ENCODE measurements at places on chromosomes 11 and 22. TPM values are rescaled to one million over a fixed set of nuclear protein-coding genes. Genes with fewer than 3 reads are reported as not detected.

DNA sequence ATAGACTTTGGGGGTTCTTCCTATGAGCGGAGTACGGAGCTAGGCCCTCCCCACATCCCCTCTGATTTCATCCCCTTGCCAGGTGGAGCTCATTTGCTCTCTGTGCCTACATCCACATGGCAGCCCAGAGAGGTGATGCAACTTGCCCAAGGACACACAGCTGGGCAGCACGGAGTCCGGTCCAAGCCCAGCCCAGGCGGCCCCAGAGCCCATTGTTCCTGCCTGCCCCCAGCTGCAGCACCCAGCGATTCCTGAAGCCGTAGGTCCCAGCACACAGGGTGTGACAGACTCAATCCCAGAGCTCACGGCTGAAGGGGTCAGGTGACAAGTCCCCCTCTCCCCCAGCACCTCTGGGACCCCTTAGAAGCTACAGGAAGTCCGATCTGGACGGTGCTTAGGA lies 22.2 kb upstream of the RFPL3 start:
- H3K4me1 ChIP-seq: no peaks in the 10 kb centered on the region
- no peaks in the 10 kb centered on the region for H3K36me3 ChIP-seq
- DNase-seq: no peak
- no peak overlapping the region for H3K4me3 ChIP-seq

GRCh38 chr11:8790968-8791367 lies 108.4 kb downstream of the RPL27A start:
- H3K27me3 ChIP-seq: no peaks in the 10 kb centered on the region
- peaks cover 16% of the 10 kb centered on the region for H3K4me1 ChIP-seq
- H3K36me3 ChIP-seq: no peaks in the 10 kb centered on the region
- no peak for DNase-seq
- H3K27ac ChIP-seq: peak overlapping the region; percentile 74
- no peak overlapping the region for H3K4me3 ChIP-seq

DNA sequence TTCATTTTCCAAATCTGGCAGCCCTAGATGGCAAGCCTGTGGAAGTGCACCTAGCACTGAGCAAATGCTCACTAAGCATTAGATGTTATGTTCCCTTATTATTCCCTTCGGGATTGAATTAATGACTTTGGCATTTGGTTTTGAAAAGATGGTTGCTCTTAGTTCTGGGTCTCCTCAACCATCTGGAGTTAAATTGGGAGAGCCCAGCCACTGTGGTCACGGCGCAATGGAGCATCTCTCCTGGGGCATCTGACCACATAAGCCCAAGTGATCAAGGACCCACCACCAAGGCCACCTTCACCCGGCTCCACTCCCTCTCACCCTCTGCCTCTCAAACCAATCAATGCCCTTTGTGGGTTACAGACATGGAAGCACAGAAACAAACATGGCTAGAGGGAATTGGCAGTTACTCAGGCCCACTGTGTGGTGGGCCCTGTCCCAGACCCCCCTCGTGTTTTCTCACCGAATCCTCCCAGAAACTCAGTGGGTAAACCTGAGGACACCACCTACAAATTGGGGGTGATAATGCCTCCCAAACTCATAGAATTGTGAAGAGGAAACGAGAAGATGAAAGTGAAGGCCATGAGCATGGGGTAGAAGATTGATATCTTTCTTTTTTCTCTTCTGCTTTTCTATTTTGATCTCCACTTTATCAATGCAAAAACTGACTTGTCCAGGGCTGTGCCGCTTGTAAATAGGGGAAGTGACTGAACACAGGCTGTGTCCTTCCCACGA lies 52.2 kb downstream of the IRAG1 start:
- H3K27ac ChIP-seq: peak overlapping the region; percentile 71
- no peaks in the 10 kb centered on the region for H3K36me3 ChIP-seq
- H3K4me3 ChIP-seq: no peak overlapping the region
- DNase-seq: no peak

DNA sequence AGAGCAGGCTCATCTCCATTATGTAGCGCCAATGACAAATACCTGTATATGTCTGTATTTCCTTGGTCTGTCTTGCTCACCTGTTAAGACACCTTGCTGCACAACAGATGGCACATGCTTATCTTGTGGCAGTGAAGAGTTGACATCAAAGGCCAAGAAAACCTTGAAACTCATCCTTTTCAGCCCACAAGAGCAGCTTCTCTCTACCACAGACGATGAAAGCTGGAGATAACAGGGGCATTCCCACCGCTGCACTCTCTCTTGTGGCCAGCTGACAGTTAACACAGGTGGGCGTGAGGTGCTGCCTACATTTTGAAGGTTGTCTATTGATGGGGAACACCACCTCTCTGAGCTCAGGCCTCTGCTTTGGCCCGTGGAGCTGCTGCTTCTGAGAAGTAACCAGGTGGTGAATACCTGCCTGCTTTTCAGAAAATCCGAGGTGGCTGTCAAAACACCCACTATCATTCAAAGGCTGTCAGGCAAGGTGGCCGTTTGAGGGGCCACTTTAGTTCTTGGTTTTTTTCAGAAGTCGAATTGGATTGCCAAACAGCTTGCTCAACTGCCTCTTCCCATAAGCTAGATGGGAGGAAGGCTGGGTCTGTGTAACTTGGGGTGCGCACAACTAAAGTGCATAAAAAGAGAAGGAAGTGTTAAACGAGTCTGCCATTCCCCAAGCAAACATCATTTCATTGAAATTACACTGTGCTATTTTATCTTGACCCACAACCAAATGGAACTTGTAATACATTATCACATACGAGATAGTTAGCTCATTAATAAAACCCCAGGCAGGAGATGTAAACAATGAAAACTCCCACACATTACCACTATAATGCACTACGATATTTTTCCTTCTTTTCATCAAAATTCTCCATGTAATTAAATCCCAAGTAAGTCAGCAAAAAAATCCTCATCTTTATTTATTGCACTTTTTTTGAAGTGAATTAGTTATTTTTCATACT lies 87.1 kb upstream of the RAG2 start:
- DNase-seq: no peak
- H3K27ac ChIP-seq: no peak overlapping the region
- no peak overlapping the region for H3K4me3 ChIP-seq
- H3K27me3 ChIP-seq: no peaks in the 10 kb centered on the region

- no peaks in the 10 kb centered on the region for H3K27me3 ChIP-seq
- no peak for DNase-seq
- H3K4me1 ChIP-seq: no peaks in the 10 kb centered on the region
Measured at GRCh38 chr11:125445731-125446130, 50.3 kb downstream of the FEZ1 start.

DNA sequence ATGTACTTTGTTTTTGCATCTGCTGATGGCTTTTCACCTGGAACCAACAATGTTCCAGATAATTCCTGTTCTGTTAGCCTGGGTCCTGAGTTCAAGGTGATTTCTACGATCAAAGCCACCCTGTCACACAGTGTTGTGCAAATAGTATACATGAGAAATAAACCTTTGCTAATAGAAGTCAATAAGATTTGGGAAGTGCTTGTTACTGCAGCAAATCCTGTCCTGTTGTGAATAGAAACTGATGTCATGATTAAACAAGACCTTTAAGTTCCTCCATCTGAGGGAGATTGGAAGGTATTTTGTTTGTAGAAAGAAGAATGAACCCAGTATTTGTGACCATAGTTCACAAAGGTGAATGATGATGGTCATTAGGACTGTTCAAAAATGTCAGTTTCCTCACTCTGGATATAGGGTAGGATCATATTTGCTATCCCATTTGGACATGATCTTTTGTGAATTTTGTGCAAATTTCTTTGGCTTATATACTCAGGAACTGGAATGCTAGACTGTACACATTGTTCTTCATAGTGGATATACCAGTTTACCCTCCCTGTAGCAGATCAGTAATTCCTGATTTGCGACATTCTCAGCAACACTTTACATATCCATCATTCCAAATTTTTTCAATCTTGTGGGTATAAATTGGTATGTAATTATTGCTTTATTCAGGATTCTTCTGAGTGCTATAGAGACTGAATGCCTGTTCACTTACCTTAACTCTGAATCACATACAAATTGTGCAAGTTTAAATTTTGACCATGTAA lies 428.5 kb downstream of the METTL15 start:
- no peak overlapping the region for H3K4me3 ChIP-seq
- DNase-seq: no peak
- H3K4me1 ChIP-seq: no peaks in the 10 kb centered on the region
- no peak overlapping the region for H3K27ac ChIP-seq
- no peaks in the 10 kb centered on the region for H3K36me3 ChIP-seq

GRCh38 chr11:26026078-26026477 lies 305.9 kb upstream of the ANO3 start:
- H3K36me3 ChIP-seq: no peaks in the 10 kb centered on the region
- H3K4me1 ChIP-seq: no peaks in the 10 kb centered on the region
- no peak for DNase-seq
- no peaks in the 10 kb centered on the region for H3K27me3 ChIP-seq

DNA sequence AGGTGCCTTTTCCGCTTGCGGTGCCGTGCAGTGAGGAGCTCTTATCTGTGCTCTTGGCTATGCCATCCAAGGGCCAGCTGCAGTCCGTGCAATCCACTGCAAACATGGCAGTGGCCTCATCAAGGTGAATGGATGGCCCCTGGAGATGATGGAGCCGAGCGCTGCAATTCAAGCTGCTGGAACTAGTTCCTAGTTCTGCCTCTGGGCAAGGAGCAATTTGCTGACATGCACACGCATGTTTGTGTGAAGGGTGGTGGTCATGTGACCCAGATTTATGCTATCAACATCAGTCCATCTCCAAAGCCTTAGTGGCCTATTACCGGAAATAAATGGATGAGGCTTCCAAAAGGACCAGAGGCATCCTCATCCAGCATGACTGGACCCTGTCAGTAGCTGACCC lies 3.1 kb upstream of the EHD1 start:
- H3K4me1 ChIP-seq: no peaks in the 10 kb centered on the region
- H3K27me3 ChIP-seq: no peaks in the 10 kb centered on the region
- H3K4me3 ChIP-seq: no peak overlapping the region
- H3K36me3 ChIP-seq: no peaks in the 10 kb centered on the region
- H3K27ac ChIP-seq: peak overlapping the region; percentile 81

DNA sequence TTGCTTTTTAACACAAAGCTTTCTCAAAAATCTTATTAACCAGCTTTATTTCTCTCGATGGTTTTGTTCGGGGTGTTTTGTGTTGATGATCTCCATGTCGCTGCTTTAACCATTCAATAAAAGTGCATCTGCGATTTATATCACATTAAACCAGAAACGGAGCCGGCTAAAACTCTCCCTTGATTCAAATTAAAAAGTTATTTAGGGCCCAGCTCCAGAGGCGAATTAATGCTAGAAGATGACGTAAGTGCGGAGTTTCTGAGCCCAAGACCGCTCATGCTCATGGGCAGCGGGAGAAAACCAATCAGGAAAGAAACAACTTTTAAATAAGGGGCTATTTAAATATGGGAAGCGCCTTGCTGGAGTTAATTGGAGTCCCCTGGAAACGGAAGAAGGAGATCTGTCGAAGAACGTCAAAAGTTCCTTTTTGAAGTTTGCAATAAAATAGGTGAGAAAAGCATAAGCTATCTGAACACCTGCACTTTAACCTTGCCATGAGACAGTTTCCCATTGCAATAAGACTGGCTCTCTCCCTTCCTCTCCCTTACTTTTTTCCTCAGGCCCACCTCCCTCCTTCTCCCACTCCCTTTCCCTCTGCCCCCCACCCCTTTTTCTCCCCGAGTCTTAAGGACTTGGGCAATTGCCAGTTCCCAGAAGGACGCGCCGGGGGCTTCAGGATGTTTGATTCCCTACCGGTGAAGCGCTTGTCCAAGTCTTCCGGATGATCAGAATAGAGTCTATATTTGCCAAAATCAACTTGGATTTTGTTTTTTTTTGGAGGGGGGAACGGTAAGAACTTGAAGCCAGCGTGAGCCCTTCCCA lies 1.9 kb upstream of the DBX1 start:
- no peaks in the 10 kb centered on the region for H3K36me3 ChIP-seq
- H3K4me3 ChIP-seq: no peak overlapping the region
- no peak for DNase-seq
- peaks cover 80% of the 10 kb centered on the region for H3K27me3 ChIP-seq
- no peak overlapping the region for H3K27ac ChIP-seq
- H3K4me1 ChIP-seq: no peaks in the 10 kb centered on the region

DNA sequence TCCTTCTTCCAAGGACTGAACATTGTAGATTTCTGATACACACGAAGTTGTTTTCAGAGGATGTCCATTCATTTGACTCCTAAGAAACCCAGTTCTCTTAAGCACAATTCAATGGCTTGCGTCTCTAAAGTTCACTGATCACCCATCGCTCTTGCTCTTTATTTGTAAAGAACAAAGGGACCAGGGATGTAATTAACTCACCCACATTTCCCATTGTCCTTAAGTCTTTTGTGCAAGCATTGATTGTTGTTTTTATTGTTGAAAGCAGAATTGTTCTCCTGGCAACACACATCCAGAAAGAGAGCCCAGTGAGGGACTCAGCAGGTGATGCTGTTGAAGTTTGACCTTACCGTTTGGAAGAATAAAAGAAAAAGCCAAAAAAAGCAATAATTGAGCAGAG lies 59.2 kb downstream of the SPON1 start:
- H3K4me3 ChIP-seq: no peak overlapping the region
- no peak overlapping the region for H3K27ac ChIP-seq
- H3K27me3 ChIP-seq: no peaks in the 10 kb centered on the region
- H3K36me3 ChIP-seq: no peaks in the 10 kb centered on the region

- H3K27me3 ChIP-seq: peaks cover 28% of the 10 kb centered on the region
- no peak overlapping the region for H3K27ac ChIP-seq
Measured at GRCh38 chr22:45976254-45977002, 534 bp downstream of the WNT7B start.

- H3K4me3 ChIP-seq: no peak overlapping the region
- no peak overlapping the region for H3K27ac ChIP-seq
- no peak for DNase-seq
- H3K4me1 ChIP-seq: peaks cover 5% of the 10 kb centered on the region
- H3K27me3 ChIP-seq: peaks cover 6% of the 10 kb centered on the region
- no peaks in the 10 kb centered on the region for H3K36me3 ChIP-seq
Measured at GRCh38 chr22:50025993-50026392, 13.4 kb upstream of the IL17REL start.

The HIKESHI gene
- 75.9 TPM for total RNA-seq

The NLRP6 gene
- total RNA-seq: 0.30 TPM

The SCN3B gene
- 0.51 TPM for total RNA-seq

The CSF2RB gene
- 7.4 TPM for total RNA-seq

The SLC35E4 gene
- total RNA-seq: 5.3 TPM

The BATF2 gene
- not detected for total RNA-seq

The HEPN1 gene
- not detected for total RNA-seq

The C11orf97 gene
- not detected for total RNA-seq

The CAPN1 gene
- 173 TPM for total RNA-seq

Data from uterus (tissue), 4 donors.